ENCODE measurements at places on chromosomes 13 and 19.

DNA sequence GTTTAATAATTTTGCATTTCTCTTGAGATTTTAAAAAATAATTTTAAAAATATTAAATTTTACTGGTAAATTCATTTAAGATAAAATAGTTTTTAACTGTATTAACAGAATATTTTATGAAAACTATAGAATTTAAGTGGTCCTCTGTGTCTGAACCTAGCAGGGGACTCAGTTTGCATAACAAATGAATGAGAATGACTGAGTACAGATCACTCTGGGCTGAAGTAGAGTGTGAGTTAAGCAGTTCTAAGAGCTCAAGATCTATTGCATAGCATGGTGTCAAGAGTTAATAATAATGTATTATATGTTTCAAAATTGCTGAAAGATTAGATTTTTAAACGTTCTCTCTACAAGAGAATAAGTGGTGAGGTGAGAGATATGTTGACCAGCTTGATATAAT is 348.3 kb upstream of the SLITRK1 start:
- DNase-seq, result no peak

DNA sequence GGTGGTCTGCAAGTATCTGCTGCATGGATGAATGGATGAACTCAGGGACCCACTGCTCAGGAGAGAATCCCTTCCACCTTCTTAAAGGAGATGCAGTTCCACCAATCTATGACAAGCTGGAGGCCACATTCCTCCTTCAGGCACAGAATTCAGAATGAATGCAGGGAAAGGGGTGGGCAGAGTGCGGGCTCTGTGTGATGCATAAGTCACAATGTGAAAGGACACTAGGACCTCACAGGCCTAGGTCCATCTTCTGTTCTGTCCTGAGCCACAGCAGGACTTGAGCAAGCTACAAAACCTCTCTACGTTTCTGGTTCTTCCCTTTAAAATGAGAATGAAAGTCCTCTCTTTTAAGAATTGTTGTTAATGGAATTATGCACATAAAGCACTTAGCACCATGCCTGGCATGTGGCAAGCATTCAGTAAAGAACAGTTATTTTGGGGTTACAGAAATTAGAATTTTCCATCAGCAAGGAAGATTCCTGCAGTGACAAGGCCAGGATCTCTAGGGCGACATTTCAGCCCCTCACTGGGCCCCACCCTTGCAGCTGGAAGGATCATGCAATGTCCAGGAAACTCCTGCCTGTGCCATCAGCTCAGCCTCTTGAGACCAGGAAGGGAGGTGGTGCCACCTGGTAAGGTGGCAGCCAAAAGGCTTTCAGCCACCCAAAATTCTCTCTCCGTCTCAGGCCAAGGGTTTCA is 38.7 kb downstream of the TSHZ3 start:
- no peak for DNase-seq

GRCh38 chr19:30227661-30228112 is 144.5 kb upstream of the ZNF536 start:
- DNase-seq, result peak; percentile 78

DNA sequence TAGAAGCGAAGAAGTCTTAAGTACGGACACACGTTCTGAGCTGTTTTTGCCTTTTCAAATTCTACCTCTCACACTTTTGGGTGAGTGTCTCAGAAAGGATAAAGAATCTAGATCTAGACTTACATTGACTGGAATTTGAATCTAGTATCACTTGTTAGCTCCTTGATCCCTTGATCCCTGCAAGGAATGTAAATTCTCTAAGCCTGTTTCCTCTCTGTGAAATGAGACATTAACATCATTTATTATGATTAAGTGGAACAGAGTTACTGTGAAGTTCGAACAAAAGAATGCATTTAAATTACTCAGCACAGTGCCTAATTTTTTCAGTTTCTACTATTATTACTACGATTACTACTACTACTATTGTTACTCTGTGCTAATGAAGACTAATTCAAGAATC is 86.6 kb upstream of the POSTN start:
- DNase-seq, result no peak

DNA sequence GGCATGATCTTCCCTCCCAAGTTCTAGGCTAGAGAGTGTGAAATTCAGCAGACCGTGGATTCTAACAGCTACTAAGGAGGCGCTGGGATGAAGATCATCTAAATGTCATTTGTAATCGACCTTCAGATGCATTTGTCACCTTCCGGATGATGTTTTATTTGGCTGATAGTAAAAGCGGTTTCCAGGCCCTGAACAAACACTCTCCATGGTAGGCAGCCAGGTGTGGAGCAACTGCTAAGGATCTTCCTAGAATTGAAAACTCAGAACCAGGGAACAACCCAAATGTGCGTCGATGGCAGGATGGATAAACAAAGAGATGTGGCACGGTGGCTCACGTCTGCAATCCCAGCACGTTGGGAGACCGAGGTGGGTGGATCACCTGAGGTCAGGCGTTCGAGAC is 107.2 kb upstream of the CACNA1A start:
- DNase-seq, result no peak

All from ureter (tissue), 1 donor.